ENCODE measurements at places on chromosomes 2 and 18.

DNA sequence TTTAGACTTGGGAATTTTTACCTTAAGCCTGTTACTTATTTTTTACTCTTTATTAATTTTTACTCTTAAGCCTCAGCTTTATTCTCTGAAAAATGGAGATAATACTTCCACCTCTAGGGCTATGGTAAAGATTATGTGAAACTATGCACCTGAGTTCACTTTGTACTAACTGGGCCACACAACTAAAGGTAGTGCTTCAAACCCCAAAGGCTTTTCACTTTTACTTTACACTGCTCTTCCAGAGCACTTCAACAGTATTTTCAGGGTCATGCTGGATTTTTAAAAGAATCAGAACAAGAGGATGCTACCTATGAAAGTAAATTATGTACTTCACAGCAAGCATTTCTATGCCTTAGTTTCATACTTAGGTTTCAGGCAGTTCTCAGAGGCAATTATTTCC, 27.8 kb downstream of the MEX3C start:
- no peak for DNase-seq

DNA sequence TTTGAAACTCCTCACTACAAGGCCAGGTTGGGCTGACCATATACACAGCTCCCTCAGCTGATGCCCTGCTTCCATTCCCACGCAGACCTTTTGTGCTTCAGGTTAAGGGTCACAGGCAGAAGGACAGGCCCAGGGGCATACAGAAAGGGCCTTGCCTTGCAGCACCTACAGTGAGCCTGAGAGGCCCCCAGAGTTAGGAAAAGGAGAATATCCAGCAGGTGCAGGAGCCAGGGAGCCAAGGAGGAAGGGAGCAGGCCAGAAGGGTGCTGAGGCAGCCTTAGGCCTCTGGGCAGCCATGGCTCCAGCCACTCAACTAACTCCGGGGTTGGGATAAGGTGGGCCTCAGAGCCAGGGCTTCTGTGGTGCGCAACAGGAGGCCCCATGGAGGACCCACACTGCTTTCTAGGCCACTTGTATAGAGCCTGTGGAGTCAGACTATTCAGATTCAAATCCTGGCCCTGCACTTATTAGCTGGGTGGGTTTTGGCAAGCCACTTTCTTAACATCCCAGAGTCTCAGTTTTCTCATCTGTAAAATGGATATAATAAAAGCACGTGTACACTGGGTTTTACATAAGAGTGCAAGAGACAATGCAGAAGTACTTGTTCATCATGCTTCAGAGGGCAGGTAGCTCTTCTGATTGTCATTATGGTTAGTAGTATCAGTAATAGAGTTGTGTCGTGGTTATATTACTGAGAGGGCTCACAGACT, 214.6 kb upstream of the HAAO start:
- DNase-seq, result no peak

- no peak for DNase-seq
Measured at GRCh38 chr2:211417544-211417943, 861.1 kb downstream of the CPS1 start.

DNA sequence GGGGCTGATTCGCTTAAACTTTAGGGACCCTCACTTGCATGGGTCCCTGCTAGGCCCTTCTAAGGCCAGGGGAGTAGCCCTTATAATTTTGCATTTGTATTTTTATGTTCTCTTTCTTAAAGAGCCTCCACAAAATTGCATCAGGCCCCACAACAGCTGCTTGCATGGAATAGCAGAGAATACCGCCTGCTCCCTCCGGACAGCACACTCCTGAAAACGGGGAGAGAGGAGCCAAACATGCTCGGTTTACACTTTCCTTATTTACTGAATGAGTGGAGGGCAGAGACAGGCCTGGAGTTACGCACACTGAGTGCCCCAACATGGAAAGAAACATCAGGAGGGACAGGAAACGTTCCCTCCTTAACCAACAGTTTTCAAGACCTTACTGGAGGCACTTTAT, 132.2 kb downstream of the ANTXR1 start:
- no peak for DNase-seq

DNA sequence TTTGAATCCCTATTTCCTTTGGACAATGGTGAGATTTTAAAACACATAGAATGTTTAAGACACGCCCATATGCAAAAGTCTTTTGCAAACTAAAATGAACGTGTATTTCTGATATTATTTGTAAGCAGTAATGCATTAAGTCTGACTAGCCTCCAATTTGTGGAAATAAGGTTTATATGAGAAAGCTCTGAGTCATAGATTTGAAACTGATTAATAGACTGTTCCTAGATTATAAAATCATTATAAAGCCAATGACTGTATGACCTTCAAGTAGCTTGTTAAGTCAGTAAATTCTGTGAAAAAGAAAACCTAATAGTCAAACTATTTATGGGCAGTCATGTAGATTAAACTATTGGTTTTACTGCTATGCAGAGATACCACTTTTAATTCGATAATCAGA, 12.8 kb upstream of the EFEMP1 start:
- no peak for DNase-seq

- no peak for DNase-seq
Measured at GRCh38 chr2:9380702-9381628, 42.4 kb downstream of the ITGB1BP1 start.

GRCh38 chr18:68728081-68728700, 13.3 kb upstream of the TMX3 start:
- no peak for DNase-seq

GRCh38 chr18:2108591-2108990, 462.7 kb downstream of the METTL4 start:
- DNase-seq, result no peak

GRCh38 chr18:5574843-5575242, 31.0 kb upstream of the EPB41L3 start:
- DNase-seq, result no peak

DNA sequence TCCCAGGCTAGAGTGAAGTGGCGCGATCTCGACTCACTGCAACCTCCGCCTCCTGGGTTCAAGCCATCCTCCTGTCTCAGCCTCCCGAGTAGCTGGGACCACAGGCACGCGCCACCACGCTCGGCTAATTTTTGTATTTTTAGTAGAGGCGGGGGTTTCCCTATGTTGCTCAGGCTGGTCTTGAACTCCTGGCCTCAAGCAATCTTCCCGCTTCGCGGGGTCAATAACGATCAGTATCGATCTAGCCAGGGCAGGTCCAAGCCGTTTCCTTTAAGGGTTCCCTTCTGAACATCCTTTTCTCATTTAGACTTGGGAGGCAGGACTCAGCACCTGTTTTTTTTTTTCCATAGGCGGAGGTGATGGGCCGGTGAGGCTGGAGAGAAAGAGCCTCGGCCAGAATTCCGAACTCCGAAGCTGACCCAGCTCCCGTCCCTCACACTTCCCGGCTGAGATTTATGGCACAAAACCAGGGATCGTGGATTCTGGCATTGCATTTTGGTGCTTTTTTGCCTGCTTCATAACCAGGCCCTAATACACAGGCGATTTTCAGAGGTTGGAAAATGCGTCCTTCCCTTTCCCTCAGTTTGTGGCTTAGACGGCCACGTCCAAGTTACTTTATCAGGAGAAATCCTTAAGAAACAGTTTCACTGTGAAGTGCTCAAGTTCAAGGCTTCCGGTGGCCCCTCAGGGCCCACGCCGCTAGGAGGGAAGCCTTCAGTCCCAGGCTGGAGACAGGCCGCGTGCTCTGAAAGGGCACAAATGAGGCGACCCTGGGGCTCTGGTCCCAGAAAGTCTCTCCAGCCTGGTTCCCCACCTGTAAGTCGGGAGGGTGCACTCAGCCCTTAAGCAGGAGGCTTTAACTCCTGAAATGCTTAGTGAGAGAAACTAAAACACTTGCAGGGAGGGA, 998 bp upstream of the SLC66A3 start:
- no peak for DNase-seq

DNA sequence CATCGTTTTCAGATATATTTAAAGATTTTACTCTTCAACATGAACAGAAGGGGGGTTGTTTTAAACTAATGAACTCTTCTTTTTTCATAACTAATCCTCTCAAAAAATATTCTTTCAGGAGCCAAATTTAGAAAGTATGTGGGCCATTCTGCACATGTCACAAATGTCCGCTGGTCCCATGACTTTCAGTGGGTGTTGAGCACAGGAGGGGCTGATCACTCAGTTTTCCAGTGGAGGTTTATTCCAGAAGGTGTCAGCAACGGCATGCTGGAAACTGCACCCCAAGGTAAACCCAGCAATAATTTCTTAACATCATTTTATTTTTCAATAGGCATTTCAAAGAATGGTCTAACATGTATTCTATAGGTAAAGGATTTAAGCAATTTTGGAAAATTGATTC, 136.0 kb downstream of the EML6 start:
- DNase-seq, result no peak

Measured in small intestine (tissue), 16 donors.